ENCODE measurements at places on chromosomes 11 and 22. TPM values are rescaled to one million over a fixed set of nuclear protein-coding genes. Genes with fewer than 3 reads are reported as not detected.

DNA sequence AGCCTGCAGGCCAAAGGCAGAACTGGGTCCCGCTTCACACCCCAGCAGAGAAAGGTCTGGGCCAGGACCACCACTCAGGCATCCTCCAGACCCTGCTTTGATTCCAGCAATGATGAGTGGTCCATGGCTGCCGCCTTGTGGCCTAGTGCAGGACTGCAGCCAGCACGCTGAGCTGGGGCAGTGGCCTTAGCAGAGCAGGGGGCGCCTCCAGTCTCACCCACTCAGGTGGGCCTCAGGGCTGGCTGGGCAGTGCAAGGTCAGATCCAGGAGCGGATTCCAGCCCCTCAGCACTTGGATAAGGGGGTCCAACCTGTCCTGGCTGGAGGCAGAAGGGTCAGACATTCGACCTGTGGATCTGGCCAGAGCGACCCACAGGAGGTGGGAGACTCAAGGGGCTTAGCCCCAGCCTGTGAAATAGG is 9.6 kb upstream of the PDE2A start:
- peak; percentile 81 for DNase-seq

DNA sequence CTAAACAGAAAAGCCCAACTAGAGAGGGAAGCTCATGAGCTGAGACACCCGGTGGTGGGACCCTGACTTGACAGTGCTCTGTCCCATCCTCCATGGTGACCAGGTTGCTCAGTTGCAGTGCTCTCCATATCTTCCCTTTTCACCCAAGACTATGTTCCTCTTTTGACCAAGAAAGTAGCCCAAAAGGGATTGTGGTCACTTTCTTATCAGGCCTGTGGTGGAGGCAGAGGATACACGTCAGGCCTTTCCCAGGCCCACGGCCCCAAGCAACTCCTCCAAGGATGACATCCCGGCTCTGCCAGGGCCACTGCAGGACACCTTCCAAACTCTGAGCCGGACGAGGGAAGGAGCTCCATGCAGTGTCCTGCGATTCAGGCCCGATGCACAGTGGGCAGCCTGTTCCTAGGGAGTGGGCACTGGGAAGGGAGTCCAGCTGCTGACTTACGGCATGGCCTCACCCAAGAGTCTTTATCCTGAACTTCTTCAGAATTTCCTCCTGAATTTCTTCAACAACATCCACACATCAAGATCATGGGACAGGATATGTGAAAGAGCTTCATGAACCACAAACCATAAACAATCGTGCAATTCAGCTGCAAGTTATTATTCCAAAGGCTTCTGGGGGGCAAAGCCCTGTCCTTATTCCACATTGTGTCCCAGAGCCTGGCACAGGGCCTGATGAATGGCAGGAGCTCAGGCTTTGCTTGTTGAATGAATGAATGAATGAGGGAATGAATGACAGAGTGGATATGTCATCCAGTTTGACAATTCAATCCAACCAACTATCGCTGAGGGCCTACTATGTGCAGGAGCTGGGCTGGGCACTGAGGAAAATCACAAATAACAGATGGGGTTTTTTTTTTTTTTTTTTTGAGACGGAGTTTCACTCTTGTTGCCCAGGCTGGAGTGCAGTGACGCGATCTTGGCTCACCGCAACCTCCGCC is 36.0 kb upstream of the MYH9 start:
- peak; percentile 36 for DNase-seq

Gene TMEM121B
- total RNA-seq: 1.7 TPM

- no peak for DNase-seq
Observed at GRCh38 chr22:36546932-36547331, 18.0 kb upstream of the EIF3D start.

GRCh38 chr22:49772692-49773091 is 55.0 kb downstream of the BRD1 start:
- no peak for DNase-seq

GRCh38 chr22:39480557-39480956 is 21.5 kb upstream of the MIEF1 start:
- no peak for DNase-seq

DNA sequence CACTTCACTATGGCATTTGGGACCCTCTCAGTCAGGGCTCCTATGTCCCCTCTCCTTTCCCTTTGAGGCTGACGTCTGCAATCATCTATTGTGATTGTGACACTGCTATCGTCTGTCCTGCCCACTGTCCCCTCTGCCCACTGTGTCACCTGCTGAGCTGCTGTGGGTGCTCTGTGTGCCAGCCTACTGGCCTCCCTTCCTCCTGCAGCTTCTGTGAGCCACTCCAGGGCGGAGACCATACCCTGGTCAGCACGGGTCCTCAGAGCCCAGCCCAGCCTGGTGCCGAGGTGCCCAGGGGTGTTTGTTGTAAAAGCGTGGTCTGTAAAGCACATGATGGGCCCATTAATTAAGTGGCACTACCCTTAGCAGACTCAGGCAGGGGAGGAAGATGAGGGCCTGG is 29.4 kb downstream of the MPPED1 start:
- no peak for DNase-seq

GRCh38 chr22:34845391-34845790 is 220.6 kb upstream of the ISX start:
- DNase-seq: no peak

- DNase-seq: no peak
Observed at GRCh38 chr11:116242006-116242405, 530.8 kb downstream of the BUD13 start.

- no peak for DNase-seq
Observed at GRCh38 chr11:41533761-41534160, 74.3 kb upstream of the LRRC4C start.

DNA sequence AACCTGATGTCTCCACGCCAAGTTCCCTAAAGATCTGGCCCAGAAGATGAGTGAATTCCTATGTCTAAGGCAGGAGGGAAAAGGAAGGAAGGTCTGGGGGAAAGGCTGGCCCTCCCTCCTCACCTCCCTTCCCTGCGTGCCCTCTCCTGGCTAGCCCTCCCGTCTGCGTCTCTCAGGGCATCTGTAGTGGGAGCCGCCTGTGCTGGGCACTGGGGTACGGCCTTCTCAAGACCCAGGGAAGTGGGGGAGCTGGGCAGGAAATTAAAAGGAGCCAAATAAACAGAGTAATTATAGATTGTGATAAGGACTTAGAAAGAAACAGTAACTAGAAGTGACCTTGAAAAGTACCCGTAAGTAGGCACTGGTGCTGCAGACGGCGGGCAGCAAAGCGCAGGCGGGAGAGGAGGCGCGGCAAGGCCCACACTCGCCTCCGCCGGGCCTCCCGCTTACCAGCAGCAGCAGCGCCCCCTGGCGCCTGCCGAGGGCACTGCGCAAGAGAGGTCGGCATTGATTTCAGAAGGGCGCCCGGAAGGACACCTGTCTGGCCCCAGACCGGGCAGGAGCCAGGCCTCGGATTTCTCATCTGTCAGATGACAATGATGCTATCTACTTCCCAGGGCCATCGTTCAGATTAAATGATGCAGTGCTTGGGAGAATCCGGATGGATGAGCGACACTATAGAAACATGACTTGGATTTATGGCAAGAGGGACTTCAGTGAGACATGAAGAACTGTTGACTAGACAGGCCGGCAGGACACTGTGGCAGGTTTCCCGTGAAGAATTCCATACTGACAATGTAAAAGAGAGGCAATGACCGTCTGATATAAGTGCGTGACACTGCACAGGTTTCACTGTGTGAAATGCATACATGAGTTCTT is 7.3 kb downstream of the KCNJ1 start:
- DNase-seq: peak; percentile 87

DNA sequence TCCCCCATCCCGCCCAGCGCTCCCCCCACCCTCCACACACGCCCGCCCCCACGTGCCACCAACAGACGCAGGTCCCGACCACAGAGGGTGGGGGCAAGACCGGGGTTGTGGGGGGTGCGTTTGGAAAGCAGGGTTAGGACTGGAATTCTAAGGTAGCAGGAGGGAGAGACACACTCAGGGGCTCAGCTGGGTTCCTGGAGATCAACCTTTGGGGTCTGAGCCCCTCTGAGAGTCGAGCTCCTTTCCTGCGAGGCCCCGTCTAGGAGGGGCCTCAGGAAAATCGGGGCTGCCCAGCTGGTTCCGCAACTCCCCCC is 429 bp downstream of the PGGHG start:
- no peak for DNase-seq

Gene OR2AT4
- total RNA-seq: not detected

Gene NOL12
- 12.0 TPM for total RNA-seq

Gene SAC3D1
- 7.5 TPM for total RNA-seq

DNA sequence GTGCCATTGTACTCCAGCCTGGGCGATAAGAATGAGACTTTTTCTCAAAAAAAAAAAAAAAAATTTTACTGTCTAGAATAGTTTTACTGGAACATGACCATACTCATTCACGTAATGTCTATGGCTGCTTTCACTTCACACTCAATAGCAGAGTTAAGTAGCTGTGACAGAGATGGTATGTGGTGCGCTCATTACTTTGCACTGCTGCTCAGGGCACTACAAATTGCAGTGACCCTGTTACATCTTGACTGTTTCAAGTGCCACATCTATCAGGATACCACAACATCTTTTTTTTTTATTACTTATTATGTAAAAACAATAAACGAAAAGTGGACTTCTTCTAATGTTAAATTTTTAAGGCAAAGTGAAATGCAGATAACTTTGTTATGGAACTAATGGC is 110.3 kb downstream of the ARHGAP20 start:
- no peak for DNase-seq

DNA sequence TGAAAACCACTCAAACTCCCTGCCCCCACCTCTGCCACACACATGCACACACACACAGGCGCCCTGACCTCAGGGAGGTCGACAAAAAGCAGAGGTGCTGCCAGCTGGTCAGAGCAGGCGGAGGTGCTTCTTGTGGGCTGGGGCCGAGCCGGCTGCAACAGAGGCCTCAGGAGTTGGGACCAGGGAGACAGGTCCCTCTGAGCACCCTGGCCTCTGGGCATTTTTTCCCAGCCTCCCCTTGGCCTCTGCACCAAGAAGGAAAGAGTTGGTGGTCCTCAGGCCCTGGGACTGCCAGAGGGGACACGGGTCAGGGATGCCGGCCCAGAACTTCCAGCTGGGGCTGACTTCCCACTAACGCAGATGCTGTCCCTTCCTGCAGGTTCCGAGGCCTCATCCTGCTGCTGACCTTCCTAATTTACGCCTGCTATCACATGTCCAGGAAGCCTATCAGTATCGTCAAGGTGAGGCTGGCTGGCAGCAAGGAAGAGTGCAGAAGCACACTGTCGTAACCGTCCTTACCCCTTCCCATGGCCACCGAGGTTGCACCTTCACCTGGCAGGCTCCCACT is 13.4 kb downstream of the SLC37A2 start:
- no peak for DNase-seq

GRCh38 chr22:46079861-46080821 is 70.2 kb upstream of the PPARA start:
- DNase-seq: peak; percentile 80

DNA sequence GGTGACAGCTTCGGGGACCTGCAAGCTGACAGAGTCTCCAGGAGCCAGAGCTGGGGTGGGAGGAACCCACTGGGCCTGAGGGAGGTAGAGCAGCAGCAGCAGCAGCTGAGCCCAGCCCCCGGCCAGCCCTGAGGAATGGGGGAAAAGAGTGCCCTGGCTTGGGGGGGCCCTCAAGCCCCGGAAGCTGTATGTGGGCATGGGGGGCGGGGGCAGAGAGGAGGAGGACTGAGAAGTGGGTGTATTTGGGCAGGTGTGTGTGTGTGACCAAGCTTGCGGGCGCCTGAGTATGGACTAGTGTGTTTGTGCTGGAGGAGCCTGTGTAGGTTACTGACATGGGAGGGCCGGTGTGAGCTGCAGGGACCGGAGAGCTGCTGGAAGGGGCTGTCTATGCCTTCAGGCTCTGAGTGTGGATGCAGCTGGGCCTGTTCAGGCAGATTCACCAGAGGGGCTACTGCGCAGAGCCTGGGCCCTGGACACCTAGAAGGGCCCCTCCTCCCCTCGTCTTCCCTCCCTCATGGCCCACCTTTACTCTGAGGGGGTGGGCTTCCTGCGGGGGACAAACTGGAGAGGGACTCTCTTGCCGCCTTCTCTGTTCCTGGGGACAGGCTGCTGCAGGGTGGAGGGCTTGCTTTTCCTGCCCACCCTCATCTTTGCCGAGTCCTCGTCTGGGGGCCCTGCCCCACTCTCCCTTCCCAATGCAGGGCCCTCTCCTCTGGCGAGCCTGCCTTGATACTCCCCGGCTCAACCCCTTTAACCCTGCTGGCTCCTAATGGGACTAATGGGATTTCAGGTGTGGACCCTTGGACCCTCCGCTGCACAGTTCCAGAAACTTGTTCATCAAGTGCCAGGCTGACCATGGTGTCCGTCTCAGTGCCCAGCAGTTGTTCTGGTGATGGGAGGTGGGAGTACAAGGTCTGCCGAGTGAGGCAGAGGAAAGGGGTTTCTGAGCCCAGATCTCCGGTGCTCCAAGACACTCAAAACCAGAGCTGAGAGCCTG is 28.2 kb downstream of the ST3GAL4 start:
- DNase-seq: peak; percentile 28

- DNase-seq: no peak
Observed at GRCh38 chr22:38133331-38133730, 22.8 kb upstream of the BAIAP2L2 start.

- DNase-seq: no peak
Observed at GRCh38 chr11:10287140-10287539, 6.9 kb downstream of the SBF2 start.

GRCh38 chr11:70478166-70478890 is 80.0 kb downstream of the CTTN start:
- peak; percentile 26 for DNase-seq

GRCh38 chr11:44874284-44874683 is 76.4 kb downstream of the TP53I11 start:
- no peak for DNase-seq

DNA sequence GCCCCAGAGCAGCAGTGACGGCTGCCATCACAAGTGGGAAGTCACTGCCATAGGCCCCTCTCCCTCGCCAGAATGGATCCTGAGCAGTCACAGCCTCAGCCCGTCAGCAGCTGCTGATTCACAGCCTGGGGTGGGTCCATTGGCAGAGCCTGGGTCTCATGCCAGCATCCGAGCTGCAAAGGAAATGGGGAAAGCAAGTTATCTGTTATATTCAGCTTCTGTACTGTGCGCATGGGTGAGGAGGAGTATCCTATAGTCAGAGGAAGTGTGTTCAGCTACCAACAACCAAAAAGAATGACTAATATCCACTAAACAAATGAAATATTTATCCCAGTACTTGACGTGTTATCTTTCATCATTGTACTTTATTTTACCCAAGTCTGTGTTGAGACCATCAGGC is 119.7 kb downstream of the RCN1 start:
- DNase-seq: no peak

- DNase-seq: peak; percentile 75
Observed at GRCh38 chr11:117828611-117829368, 4.2 kb upstream of the FXYD2 start.

DNA sequence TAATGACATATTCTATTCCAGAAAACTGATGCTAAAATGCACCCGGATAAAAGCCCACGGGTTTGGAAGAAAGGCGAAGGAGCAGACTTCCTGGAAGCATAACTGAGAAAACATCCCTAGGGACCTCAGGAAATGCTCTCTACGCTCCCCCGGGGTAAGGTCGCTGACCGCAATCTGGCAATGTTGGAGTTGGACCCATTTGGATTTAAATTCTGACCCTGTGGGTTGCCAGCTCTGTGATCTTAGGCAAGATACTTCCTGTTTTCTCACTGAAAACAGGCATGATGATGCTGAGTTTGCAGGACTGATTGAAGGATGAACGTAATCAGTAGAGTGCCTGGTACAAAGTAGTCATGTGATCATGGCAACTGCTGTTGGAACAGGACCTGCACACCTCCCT is 1054.0 kb downstream of the NTM start:
- DNase-seq: no peak

Data from left ventricle myocardium superior (tissue), 1 donor.